ENCODE measurements at places on chromosomes 5 and 9.
A peak's percentile ranks its signal among the peaks of the same experiment; 100 is the strongest.

- DNase-seq: no peak
Measured at GRCh38 chr9:130034570-130034969, 8.4 kb downstream of the FNBP1 start.

GRCh38 chr9:127884976-127885490 is 7.6 kb upstream of the AK1 start:
- DNase-seq: no peak

DNA sequence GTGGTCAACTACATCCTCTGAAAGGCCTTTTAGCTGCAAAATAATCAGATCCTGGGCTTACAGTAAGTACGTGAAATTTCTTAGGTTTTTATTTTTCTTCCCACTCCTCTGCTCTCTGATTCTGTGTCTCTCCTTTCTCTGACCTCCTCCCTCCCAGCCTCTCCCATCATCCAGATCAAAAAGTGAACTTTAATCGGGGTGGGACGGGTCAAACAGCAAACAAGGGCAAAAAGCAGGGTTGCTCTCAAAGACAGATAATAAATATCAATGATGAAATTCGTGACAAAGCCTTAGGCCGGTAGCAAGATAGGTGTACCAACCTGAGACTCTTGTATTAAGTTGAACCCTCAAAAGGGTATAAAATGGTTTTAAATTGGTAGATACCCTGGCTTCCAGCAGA is 76.1 kb downstream of the RANBP17 start:
- DNase-seq: no peak

DNA sequence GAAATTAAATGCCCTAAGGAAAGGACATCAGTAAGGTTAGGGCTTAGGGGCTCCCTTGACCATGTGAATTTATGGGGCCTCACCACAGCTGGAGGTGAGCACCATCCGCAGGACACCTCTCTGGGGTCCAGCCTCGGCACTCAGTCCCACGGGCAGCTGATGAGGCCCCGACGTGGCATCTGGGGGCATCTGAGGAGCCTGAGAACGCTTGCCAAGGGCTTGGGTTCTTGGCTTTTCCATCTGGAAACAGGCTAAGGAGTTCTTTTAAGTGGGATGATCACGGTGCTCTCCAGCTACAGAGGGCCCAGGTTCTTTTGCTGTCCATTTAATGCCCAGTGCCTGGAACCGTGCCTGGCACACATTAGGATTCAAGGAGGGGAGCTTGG is 3.6 kb downstream of the NKX2-5 start:
- DNase-seq: peak; percentile 0

- DNase-seq: no peak
Measured at GRCh38 chr5:11797132-11797531, 107.1 kb downstream of the CTNND2 start.
